Activated effector memory CD4-positive, alpha-beta T cell treated with Interleukin-2 at 50 U/mL for 16 hours (primary cell): ENCODE measurements at places on chromosomes 11 and 22.
A peak's percentile ranks its signal among the peaks of the same experiment; 100 is the strongest.

- DNase-seq = peak; percentile 60
Measured at GRCh38 chr11:61429346-61429690, 457 bp downstream of the CPSF7 start.

GRCh38 chr11:122440811-122441665, 214.5 kb upstream of the UBASH3B start:
- no peak for DNase-seq

DNA sequence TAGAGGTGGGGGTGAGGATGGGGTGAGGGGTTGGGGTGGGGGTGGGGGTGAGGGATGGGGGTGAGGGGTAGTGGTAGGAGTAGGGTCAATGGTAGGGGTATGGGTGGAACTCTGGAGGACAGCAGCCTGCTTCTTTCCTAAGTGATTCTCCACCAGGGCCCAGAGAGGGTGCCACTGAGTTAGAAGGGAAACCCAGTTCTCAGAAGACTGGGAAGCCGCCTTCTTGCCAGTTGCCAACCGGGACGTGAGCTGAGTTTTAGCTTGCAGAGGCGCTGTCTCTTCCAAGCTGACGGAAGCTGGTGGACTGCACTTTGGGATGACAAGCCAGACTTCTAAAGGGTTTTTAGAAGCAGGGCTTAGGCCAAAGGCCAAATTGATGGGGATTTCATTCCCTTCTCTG, 104.4 kb downstream of the NAT10 start:
- DNase-seq = no peak

GRCh38 chr11:12968101-12968500, 41.0 kb upstream of the RASSF10 start:
- DNase-seq = no peak

- no peak for DNase-seq
Measured at GRCh38 chr22:49829044-49829853, 1.6 kb upstream of the BRD1 start.

- no peak for DNase-seq
Measured at GRCh38 chr11:37394236-37394870, 796.3 kb upstream of the RAG2 start.

DNA sequence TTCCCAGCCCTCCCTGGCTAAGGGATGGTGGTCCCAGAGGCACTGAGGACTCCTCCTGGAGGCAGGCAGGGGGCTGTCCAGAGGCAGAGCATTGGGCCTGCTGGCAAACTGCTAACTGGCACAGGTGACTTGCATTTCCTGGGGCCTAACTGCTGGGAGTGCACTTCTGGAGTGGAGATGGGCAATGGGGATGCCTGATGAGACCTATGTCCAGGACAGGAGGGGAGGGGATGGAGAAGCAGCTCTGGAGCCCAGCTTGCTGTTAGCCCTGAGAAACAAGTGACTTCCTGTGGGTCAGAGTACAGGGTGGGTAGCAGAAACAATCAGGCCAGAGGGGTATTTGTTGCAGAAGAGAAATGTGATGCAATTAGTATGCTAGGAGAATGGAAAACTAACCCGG, 253.2 kb downstream of the ST3GAL4 start:
- no peak for DNase-seq

- no peak for DNase-seq
Measured at GRCh38 chr11:9577556-9577955, 4.1 kb downstream of the WEE1 start.

- no peak for DNase-seq
Measured at GRCh38 chr22:46657655-46657953, 37.4 kb downstream of the GRAMD4 start.

DNA sequence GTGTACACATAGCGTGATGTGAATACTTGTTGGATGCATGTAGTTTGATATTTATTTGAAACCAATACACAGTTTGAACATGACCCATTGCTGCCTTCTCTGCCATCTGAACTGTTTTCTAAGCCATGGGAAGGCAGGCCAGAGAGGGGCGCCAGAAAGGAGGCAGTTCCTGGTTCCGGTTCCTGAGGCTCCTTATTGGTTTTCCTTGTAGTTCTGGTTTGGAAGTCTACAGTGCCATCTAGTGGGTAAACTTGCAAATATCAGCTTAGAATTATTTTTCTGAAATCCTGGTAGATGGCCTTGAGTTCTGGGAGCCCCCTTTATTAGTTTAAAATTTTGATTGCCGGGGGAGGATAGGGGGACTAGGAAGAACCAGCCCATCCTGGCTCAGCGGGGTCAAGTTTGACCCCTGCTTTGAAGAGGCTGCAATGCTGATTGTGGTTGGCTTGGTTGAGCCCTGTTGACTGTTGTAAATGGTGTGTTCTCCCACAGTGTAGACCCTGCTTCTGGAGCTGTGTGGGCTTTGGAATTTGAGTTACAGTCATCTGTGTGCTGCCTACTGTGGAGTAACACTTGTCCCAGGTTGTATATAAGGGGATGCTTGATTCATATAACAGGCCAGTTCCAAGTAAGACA, 48.4 kb downstream of the GRAMD1B start:
- DNase-seq = peak; percentile 8

GRCh38 chr11:111047374-111047773, 198.2 kb upstream of the POU2AF2 start:
- DNase-seq = no peak

- no peak for DNase-seq
Measured at GRCh38 chr11:61545921-61546320, 35.0 kb downstream of the SYT7 start.

- DNase-seq = no peak
Measured at GRCh38 chr11:1128311-1129142, 29.2 kb upstream of the MUC5AC start.

GRCh38 chr11:133790995-133791394, 54.3 kb downstream of the SPATA19 start:
- no peak for DNase-seq

DNA sequence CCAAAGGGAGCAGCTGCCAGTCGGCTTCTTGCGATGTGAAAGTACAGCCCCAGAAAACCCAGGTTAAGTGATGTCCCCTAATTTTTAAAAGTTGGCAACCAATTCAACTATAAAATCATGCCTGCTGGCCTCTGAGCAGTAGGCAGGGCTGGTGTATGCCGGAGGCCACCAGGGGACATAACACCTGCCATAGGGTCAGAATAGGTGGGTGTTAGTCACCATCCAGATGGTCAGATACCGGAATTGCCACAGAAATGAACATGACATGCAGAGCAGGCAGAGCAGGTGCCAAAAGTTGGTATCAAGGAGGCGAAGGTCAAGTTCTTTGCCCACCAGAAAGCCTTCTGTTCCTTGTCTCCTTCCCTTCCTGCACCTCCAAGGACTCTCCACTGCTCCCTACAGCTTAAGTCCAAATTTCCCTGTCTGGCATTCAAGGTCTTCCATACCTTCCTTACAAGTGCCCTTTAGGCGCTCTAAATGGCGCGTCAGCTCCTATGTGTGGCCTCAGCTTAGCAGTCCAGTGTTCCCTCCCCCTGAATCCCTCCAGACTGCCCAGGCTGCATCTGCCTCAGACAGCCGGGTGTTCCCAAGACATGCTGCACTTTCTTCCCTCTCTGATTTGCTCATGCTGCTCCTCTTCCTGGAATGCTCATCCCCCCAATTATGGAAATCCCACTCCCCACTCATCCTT, 45.1 kb downstream of the PTPRJ start:
- DNase-seq = no peak

DNA sequence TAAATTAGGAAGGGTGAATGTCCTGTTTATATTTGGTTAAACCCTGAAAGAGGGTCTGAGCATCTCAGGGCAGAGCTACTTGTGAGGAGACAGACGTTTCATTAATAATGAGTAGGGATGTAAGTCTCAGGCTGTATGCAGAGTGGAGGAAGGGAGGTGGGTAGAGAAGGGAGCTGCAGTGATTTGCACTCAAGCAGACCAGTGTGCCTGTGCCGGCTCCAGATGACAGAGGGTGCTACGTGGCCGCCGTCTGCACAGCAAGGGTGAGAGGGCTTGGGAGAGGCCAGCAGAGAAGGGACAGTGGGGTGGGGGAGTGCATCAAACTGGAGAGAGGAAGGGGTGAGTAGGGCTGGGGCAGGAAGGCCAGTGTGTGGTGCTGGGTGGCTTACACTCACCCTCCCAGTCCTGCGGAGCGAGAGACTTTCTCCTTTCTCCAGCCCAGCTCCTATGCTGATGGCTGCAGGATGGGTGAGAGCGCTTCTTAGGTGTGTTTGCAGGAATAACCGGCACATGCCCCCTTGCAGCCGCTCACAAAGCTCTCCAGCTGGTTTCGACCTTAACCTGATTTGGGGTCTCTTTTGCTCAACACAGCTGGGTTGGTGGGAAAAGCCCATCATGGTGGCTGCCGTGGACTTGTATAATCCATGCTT, 130.6 kb downstream of the ST3GAL4 start:
- no peak for DNase-seq

- no peak for DNase-seq
Measured at GRCh38 chr11:34223021-34223813, 117.8 kb downstream of the NAT10 start.

DNA sequence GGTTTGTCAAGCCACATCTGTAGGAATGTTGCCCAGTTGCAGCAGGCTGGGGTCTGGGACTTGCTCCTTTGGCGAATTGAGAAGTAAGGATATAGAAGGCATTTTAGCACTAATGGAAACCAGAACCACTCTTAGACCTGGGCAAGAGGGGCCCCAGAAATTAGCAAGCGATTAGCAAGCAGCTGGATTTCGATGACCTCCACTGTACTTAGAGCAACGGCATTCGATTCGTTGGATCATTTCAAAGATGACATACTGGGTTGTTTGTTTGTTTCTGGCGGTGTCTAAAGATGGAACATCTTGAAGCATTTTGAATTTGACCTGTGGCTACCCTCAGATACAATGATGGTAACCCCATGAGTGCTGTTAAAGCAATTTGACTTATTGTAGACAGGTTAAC, 1.2 kb upstream of the CDPF1 start:
- DNase-seq = no peak

GRCh38 chr11:64654958-64655541, 64.0 kb downstream of the SLC22A12 start:
- no peak for DNase-seq

DNA sequence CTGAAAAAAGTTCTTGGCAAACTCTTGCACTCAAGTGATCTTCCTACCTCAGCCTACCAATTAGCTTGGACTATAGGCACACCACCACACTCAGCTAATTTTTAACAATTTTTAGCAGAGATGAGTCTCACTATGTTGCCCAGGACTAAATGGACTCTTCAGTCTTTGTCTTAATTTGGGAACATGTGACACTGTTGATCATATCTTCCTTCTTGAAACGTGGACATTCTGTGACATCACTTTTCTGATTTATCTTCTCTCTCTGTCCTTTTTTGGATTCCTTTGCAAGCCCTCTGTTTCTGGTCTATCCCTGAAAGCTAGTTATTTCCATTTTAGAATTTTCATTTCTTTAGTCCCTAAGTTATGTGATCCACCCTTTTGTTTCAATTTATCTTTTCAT, 42.0 kb downstream of the RSF1 start:
- no peak for DNase-seq

DNA sequence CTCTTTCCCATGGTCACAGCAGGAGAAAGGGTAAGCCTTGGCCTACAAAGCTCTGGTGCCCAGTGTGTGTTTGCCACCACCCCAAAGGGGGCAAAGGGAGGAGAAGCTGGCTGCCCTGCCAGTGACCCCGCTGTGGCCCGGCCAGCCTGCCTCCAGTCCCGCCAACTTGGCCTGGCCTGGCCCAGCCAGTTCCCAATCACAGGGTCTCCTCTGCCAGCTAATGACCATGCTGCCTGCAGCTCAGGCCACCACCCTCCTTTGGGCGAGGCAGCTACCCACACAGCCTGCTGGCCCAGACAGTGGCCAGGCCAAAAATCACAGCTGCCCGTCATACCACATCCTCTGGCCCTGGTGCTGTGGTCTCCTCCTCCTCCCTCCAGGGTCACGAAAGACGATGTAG, 5.1 kb downstream of the GDPD5 start:
- DNase-seq = no peak

GRCh38 chr22:42664976-42665831, 16.0 kb upstream of the CYB5R3 start:
- DNase-seq = no peak

- no peak for DNase-seq
Measured at GRCh38 chr11:122665861-122666260, 10.3 kb downstream of the UBASH3B start.

- DNase-seq = no peak
Measured at GRCh38 chr11:96964661-96965060, 574.8 kb downstream of the JRKL start.

GRCh38 chr11:11969380-11970215, 38.8 kb downstream of the DKK3 start:
- DNase-seq = no peak

DNA sequence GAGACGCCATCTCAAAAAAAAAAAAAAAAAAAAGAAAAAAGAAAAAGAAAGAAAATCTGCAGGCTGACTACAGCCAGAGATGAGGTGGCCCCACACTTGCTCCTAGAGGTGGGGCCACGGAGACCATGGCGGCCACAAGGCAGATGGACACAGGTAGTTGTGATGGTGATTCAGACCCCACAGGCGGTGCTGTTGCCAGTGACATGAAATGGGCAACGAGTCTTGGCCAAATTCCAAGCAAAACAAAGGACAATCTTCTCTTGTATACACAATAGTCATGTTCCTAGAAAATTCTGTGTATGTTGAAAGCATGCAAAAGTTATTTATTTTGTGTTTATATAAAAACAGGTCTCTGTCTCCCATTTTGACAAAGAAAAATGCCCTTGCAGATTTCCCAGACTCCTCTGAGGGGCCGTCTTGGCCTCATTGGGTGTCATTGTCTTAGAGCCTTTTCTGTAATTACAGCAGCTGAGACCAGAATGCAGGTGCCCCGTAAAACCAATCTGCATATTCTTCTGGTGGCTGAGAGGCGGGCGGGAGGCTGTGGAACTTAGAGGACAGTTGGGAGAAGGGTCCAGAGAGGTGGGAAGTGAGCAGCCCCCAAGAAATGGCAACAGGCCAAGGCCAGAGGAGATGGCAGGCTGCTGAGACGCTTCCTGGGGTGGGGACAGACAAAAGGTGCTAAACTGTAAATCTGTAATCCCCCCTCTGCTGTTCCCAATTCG, 22.5 kb upstream of the DAGLA start:
- DNase-seq = no peak

DNA sequence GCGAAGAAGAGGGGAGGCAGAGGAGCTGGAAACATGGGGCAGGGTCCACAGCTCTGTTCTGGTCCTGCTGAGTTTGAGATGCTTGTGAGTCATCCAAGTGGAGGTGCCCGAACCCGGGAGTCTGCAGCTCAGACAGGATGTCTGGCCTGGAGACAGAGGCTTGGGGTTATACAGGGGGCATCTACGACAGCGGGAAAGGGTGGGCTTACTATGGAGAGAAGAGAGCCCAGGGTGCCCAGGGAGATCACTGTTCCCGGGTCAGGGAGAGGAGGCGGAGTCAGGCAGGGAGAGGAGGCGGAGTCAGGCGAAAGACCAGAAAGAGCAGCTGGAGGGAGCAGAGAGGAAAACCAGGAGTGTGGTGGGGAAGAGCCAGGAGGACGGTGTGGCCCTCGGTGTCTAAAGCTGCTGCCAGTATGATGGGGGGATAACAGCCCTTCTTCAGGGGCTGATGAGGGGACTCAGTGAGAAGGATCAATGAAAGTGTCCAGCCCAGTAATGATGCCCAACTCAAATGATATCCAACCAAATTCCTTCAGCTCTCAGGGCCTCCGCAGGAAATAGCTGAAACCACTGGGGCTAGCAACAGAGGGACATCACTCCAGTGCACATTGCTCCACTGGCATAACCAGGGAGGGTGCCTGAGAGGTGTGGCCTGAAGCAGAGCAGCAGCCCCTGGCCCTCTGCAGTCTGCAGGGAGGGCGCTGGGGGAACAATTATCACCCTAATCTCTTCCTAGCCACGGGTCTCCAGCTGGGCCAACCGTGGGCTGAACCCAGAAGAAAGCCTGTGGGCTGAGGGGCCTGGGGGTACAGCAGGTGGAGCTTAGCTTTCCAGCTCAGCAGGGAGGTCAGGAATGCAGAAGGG, 2.6 kb upstream of the LTBP3 start:
- no peak for DNase-seq
